ENCODE measurements at places on chromosomes 5 and 9.

- DNase-seq = peak; percentile 41
Observed at GRCh38 chr9:130542457-130543228, 36.7 kb upstream of the FUBP3 start.

DNA sequence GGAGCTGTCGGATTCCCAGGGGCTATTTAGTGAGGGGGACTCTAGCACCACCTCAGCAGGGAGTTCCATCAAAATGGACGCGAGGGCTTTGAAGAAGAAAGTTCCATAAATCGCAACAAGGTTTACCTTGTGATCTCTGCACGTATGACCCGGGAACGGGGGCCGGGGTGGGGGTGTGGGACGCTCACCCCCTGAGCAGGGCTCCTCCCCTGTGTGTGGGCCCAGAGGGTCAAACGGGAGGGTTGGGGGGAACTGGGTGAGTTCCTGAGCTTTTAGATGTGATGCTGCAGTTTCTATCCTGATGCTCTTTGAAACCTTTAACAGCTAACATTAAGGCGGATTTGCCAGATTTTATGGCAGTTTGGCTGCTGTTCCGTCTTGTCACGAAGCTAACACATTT is 18.9 kb upstream of the LRRC14B start:
- no peak for DNase-seq

- DNase-seq = peak; percentile 43
Observed at GRCh38 chr5:133421394-133421793, 190.9 kb downstream of the FSTL4 start.

DNA sequence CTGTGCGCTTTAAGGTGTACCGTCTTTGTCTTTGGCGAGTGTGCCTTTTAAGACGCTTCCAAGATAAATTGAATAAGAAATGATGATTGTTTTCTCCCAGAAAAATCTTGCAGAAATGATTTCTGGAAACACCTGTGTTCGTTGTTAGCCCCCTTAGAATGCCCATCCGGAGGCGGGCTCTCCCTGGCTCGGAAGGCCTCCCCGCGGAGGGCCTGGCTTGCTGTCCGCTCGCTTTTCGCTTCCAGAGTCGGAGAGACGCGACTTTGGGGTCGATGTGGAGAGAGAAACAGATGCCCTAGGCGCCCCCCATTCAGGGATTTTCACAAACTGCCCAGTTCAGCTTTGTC is 23.9 kb downstream of the LECT2 start:
- no peak for DNase-seq

GRCh38 chr5:113187906-113188305 is 211.3 kb downstream of the DCP2 start:
- no peak for DNase-seq

DNA sequence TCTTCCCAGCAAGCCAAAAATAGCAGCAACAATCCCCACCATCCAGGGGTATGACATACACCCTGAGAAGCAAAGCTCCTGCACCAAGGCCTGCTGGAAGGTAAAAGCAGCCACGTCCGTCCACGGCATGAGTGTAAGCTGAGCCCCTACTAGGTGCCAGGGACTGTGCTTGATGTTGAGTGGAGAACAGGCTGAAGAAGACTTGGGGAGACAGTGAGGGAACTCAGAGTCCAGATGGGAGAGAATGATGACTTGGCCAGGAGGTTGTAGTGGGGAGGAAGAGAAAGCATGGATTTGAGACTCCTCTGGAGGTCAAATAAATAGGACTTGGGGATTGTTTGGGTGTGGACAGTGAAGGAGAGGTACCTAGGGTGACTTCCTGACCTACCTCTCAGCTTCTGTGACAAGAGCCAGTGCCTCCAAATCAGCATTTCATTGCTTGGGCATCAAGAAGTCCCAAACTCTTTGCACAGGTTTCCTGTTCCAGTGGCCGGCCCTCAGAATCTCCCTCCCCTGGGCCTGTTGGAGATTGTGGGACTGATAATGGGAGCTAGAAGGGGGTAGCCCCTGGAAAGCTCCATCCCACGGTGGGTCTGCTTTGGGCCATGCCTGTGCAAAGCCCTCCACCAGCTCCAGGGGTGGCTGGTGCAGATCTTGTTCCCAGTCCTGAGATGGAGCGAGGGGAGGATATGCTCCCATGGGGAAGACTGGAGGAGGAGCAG is 58.3 kb upstream of the ADAMTS2 start:
- no peak for DNase-seq

DNA sequence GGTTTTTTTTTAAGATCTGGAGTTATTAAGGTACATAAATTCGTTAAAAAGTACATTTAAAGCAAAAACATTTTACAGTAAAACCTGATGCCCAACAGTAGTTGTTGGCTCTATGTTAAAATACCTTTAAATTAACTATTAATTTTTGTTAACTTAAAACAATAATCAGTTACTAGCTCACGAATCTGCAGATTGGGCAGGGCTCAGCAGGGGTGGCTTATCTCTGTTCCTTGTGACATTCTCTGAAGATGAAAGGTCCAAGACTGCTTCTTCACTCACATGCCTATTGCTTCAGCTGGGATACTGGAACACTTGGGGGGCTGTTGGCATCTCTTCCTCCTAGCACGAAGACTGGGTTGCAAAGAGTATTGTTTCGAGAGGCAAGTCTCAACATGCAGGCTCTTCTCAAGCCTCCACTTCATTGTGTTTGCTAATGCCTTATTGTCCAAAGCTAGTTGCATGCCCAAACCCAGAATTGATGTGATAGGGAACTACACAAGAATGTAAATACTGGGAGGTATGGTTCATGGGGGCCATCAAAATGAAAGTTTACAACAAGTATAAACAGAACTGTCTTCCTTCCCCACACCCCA is 46.6 kb downstream of the MAP3K1 start:
- DNase-seq = no peak

- DNase-seq = peak; percentile 90
Observed at GRCh38 chr5:96254980-96255691, 177.9 kb downstream of the PCSK1 start.

DNA sequence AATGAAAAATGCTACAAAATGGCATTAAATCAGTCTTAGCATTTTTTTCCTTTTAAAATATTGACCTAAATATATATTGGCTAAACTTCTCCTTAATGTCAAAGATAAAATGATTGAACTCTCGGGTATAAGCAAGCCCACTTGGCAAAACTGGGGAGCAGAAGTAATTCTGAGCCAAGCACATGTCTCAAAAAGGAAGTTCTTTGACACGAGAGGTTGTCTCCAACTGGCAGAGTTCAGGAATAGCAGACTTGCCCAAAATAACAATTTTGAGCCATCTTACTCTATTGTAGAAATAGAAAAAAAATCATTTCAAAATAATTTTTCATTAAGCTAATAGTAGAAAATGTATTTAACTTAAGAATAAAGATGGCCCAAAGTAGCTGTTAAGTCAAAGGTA is 10.4 kb upstream of the MLLT3 start:
- DNase-seq = no peak

- peak; percentile 10 for DNase-seq
Observed at GRCh38 chr5:42749020-42749419, 7.6 kb upstream of the CCDC152 start.

- DNase-seq = no peak
Observed at GRCh38 chr9:134618833-134619447, 22.7 kb upstream of the COL5A1 start.

DNA sequence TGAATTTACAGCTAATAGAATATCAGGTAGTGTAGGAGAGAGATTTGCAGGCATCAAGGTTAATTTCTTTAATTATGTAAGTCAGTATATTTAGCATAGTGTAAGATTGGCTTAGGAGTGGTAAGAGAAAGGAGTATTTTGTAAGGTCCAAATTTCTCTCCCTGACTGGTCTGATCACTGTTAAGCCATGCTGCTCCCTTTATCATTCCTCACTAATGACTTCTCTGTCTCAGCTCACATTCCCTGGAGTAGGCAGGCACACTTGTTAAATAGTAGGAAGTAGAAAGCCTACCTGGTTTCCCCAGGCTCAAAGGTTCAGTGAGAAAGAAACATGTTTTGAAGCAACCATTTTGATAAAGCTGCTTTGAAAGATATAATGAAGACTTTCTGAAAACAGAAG is 90.7 kb downstream of the SMIM15 start:
- DNase-seq = no peak

- DNase-seq = no peak
Observed at GRCh38 chr5:77896338-77896737, 120.2 kb upstream of the TBCA start.

DNA sequence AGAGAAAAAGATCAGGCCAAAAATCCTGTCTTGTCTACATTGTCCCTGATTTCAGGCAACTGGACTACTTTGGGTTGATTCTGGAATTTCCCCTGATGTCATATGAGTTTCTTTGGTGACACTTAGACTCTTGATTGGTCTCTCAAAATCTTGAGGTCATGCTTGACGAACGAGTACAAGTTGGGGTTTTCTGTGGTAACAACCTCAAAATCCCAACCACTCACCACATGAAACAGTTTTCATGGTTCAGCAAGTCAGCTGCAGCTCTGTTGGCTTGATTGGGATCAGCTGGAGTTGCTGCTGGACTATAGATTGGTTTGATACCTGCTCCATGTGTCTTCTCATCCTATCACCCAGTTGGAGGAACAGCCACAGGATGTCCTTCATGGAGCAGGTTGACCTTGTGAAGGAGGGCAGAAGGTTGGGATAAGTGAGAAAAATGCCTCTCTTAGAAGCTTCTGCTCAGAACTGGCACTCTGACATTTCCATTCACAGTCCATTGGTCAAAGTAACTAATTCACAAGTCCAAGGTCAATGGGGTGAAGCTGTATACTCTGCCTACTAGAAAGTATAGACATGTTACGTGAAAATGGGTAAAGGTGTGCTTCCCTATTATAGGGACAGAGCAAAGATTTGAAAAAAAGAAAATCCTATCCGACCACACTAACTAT is 284.5 kb downstream of the SH3GL2 start:
- DNase-seq = no peak

GRCh38 chr9:26527931-26528330 is 364.7 kb downstream of the CAAP1 start:
- DNase-seq = no peak

- peak; percentile 70 for DNase-seq
Observed at GRCh38 chr9:4515958-4516375, 25.7 kb downstream of the SLC1A1 start.

- DNase-seq = peak; percentile 84
Observed at GRCh38 chr9:133160742-133161546, 2.8 kb downstream of the GBGT1 start.

- no peak for DNase-seq
Observed at GRCh38 chr9:127096208-127096607, 26.2 kb downstream of the ANGPTL2 start.

- DNase-seq = peak; percentile 50
Observed at GRCh38 chr5:148011398-148012137, 52.2 kb upstream of the SPINK5 start.

DNA sequence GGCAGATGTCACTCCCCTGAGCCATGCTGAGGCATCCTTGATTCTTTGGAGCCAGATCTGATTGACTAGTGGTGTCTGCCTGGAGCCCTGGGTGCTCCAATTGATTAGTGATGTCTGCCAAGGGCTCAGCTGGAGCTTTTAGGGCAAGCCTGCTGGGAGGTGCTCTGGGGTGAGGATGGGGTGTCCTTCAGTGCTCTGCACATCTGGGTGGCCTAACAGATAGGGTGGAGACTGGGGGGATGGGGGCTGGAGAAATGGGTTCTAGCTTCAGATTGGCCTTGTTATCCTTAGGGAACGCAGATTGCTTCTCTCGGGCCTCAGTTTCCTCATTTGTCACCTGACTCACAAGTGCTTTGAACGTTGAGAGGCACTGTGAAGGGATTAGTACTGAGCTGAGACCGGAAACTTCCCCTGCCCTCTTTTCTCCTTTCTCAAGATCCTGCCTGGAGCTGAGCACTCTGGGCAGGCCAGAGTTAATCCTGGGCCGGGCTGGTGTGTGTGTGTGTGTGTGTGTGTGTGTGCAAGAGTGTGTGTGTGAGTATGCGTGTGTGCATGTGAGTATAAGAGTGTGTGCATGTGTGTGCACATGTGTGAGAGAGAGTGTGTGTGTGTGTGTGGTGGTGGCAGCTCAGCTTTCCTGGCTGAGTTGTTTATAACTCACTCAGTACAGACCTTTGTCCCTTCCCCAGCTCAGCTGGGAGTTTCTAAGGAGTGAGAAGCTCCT is 5.6 kb upstream of the IER5L start:
- DNase-seq = peak; percentile 39

- DNase-seq = peak; percentile 70
Observed at GRCh38 chr9:132768932-132769905, 99.0 kb downstream of the GTF3C4 start.

GRCh38 chr5:101991486-101991885 is 304.6 kb downstream of the SLCO4C1 start:
- no peak for DNase-seq

GRCh38 chr5:95035891-95036685 is 248.8 kb downstream of the MCTP1 start:
- DNase-seq = no peak

DNA sequence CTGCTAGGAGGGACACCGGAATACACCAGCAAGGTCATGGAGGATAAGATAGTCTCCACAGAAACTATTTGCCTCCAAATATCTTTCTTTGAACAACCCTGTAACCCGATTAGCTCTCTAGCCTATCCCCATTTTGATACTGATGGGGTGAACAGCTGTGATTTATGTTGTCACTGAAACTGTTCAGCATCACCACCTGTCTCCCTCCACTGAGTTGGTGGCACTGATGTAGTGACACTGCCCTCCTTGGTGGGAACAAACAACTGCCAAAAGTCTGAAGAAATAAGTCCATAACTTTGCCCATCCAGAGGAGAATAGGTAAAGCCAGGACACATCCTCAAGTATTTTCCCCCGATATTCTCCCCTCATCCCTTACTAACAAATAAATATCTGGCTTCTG is 24.3 kb upstream of the KCNV2 start:
- no peak for DNase-seq

GRCh38 chr9:22307013-22307711 is 139.5 kb upstream of the DMRTA1 start:
- DNase-seq = peak; percentile 78

Data from GM23248 (cell line).